ENCODE measurements at places on chromosomes 16 and 17.

- no peak for DNase-seq
Measured at GRCh38 chr17:40291281-40291664, 3.6 kb downstream of the CDC6 start.

GRCh38 chr16:4318451-4318910 is 2.6 kb downstream of the GLIS2 start:
- DNase-seq: no peak

- no peak for DNase-seq
Measured at GRCh38 chr16:84570739-84571403, 47.0 kb downstream of the COTL1 start.

GRCh38 chr17:4788159-4788806 is 481 bp upstream of the GLTPD2 start:
- DNase-seq: no peak

DNA sequence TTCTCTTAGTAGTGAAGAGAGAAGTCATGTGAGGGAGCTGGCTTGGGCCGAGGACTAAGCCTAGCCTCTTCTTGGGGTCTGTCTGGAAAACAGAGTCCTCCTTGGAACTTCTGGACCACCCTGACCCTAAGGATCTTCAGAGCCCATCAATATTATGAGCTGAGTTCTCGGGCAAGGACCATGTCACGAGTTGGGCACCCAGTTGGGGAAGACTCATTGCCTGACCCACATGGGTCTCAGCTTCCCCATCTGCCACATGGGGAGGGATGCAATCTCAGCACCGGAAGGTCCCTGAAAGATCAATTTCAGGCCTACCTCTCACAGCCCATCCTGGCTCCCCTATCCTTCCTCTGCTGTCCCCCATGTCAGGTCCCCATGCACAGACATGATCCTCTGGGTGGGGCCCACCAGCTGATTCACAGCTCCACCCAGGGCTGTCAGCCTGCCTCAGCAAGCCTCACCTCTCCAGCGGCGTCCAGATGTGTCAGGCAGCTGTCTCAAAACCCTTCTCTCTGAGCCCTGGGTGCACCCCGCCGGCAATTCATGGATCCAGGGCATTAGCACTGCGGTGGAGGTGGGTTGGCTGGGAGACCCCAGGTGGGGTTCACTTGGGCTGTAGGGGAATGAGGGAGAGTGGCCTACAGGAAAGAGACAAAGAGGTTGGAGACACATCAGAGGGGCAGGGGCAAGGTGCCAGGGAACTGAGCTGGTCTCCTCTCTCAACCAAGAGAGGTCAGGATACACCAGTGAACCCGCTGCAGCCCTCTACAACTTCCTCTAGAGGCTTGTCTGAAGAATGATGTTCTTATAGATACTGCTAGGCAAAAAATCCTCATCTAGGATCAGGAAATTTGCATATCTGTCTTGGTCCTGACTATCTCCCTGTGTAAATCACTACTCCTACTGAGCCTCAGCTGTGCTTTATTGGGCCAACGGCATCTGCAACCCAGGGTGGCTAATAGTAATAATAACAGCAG is 1.8 kb downstream of the NLRP1 start:
- no peak for DNase-seq

- DNase-seq: peak; percentile 68
Measured at GRCh38 chr16:22948603-22949368, 134.8 kb downstream of the HS3ST2 start.

DNA sequence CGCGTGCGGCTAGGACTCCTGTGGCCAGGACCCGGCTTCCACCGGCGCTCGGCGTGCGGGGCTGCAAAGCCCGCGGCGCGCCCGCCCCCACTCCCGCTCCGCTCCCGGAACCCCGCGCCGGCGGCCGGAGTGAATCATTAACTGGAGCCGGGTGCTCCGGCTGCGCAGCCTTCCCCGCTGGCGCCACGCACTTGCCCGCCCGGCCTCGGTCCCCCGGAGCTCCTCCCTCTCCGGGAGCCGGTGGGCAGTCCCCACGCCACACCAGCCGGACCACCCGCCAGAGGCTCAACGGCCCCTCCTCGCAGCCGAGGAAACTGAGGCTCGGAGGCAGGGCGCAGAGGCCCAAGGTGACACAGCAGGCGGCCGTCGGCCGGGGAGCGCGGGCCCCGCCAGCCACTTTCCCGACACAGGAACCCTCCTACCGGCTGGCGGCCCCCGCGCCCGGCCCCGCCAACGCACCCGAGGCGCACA is 580 bp downstream of the BCAR1 start:
- DNase-seq: no peak

DNA sequence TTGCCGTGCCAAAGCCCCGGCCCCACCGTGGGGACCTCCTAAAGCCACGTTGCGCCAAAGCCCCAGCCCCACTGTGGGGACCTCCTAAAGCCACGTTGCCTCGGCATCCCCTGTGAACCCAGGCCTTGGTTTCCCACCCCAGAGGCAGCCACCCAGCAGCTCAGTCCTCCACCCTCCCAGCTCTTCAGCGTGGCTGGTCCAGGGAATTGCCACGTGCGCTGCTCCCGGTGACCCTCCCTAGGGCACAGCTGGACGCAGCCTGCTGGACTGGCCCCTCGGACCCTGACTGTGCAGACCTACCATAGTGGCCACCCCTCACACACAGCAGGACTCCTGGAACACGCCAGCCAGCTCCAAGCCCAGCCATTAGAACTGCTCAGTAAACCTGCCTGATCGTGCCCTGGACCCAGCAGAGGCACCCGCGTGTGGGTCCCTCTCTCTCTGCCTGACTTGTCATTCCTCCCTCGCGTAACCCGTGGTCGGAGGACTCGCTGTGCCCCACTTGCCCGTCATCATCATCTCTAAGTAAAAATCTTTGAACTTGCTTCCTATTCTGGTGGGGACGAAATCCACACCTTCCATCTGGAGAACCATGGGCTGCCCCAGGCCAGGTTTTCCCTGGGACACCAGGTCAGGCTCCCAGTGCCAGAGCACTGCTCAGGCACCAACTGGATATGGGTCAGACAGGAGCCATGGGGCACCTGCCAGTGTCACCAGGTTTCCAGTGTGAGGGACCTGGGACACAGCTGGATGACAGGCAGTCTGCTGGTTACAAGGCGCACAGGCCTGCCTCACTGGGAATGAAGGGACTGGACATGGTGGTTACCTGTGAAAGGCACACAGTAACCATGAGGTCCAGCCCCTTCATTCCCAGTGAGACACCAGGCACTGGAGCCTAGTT is 5.6 kb downstream of the CIAO3 start:
- no peak for DNase-seq

DNA sequence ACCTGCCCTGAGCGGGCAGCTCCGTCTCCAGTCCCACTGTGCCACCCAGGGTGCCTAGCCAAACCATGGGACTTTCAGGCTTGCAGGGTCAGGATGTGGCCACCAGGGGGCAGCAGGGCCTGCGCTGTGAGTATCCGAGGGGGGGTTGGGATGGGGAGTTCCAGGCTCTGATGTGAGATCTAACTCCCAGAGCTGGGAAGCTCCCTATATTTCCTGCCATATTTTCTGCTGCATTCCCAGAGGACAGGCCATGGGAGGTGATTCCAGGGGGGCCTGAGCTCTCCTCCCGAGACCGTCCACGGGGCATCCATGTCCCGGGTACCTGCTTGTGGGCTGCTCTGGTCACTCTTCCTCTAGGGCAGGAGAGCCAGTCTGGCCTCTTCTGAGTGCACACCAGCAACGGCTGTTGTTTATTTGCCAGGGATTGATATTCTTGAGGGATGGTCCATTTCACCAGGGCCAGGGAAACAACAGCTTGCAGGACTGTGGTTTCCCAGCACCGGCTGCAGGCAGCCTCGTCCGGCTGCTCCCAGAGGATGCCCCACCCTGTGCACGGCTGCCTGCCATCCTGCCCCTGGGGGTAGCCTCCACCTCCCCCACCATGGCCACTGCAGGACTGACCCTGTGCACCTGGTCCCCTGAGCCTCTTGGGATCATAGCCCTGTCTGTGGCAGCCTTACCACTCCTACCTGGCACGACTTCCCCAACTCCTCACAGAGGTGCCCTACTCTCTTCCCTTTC is 1.2 kb downstream of the GPR142 start:
- peak; percentile 75 for DNase-seq

DNA sequence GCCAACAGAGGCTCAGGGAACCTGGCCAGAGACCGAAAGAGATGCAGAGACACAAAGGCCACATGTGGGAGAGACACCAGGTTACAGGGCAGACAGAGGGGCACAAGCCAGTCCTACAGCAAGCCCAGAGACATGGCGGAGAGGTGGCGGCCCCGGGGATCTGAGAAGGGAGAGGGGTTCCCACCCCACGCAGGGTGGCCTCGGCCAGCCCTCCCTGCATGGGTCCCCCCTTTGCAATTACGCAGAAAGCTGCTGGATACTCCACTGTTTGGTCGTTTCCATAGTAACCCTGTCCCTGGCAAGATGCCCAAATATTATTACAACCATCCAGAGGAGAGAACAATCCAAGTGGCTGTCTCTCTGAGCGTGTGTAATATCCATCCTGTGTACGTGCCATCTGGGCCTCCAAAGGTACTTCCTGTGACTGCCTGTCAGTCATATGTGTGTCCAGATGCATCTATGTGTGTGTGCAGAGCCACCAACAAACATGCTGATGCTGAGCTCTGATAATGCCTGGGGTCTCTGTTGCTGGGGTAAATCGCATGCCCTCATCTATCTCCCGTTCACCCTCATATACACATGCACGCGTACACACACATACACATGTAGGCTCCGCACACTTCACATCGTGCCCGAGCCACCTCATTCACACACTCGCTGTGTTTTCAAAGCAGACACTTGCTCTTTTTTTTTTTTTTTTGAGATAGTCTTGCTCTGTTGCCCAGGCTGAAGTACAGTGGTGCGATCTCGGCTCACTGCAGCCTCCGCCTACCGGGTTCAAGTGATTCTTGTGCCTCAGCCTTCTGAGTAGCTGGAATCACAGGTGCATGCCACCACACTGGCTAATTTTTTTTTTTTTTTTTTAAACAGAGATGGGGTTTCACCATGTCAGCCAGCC is 5.5 kb downstream of the PCGF2 start:
- no peak for DNase-seq

GRCh38 chr16:78984887-78985464 is 615.6 kb downstream of the MAF start:
- no peak for DNase-seq

DNA sequence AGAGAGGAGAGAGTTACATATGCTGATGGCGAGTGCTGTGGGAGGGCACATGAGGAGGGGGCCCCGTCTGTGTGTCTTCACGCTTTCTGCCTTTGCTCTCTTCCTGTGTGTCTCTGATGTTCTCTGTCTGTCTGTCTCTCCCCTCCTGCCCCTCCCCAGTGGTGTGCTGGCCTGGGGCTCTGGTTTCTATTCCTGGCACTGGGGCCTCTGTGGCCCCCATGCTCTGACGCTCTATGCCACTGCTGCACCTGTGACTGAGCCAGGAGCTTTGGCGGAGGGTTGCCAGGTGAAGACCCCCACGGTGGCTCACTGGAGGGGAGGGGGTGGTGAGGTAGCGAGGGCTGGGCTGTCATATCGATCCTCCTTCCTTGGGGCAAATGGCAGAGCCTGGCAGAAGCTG is 24.6 kb upstream of the BRD7 start:
- DNase-seq: no peak

DNA sequence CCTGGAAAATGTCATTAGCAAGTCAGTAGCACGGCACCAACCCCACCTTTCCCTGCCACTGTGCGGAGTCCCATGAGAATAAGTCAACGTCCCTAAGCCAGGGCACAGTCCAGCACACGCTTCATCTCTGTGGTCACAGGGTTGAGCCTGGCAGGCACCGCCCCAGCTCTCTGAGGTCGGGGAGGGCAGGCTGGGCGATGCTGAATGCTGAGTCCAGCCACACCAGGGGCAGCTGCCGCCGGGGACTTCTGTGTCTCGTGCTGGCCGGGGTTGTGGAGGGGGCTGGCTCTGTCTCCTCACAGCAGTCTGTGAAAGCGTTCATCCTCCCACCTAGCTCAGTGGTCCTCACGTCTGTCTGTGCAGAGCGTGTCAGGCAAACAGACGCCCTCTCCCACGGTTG is 53.2 kb downstream of the BANP start:
- no peak for DNase-seq

GRCh38 chr16:77238593-77238992 is 39.4 kb downstream of the SYCE1L start:
- no peak for DNase-seq

- no peak for DNase-seq
Measured at GRCh38 chr16:72841506-72841905, 206.4 kb downstream of the ZFHX3 start.

DNA sequence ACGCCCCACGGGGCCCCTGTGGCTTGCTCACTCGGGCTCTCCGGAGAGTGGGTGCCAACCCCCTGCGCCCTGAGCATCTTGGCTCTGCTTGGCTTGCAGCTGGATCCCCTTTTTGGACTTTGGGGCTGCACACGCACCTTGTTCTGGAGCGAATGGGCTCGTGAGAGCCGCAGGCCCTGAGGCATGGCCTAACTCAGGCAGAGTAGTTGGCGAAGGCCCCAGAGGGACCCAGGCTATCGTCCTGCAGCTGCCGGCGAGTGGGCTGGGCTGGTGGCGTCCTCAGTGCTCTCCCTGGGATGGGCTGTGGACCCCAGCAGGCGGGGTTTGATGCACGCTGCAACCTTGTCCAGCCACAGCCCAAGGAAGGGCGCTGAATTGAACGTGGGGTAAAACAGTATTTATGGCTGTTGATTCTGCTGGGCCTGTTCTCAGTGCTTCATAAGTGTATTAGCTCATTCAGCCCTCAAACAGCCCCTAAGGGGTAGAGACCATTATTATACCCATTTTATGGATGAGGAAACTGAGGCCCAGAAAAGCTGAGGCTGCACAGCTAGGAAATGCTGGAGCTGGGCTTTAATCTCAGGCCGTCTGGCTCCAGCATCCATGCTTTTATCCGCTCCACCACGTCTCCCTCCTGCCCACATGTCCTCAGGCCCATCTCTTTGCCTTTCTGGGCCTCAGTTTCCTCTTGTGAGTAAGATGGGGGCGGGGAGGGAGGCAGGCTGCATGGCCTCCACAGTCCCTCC is 171.2 kb upstream of the CIBAR2 start:
- no peak for DNase-seq

DNA sequence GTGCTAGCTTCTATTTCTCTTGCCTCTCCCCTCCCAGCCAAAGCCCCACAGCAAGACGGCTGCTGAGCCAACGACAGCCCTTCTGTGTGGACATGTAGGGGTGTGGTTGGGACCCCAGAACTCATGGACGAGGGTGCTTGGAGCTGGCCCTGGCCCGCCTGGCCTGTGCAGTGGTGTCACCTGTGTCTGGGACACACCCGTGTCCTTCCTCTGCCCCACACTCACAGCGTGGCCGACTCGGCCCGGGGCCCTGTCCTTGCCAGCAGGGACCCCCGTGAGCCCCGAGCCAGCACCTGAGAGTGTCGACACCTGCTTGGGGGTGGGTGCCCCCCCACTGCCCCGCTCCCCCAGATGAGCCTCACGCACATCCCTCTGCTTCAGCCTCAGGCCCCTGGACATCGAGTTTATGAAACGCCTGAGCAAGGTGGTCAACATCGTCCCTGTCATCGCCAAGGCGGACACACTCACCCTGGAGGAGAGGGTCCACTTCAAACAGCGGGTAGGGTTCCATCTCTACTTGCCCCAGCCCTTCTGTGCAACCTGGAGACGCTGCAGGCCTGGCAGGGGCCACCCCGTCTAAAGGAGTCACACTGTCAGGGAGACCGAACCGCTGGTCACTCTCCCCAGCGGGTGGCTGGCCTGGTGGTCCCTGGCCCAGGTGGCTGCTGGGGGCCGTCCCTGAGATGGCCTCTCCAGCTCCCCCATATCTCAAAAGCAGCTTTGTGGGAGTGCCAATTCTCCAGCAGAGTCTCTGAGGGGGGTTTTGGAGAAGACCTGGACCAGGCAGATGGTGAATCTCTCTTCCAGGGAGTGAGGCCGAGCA is 349.8 kb downstream of the SEC14L1 start:
- no peak for DNase-seq

All from stimulated activated CD4-positive, alpha-beta T cell treated with anti-CD3 and anti-CD28 coated beads, Interleukin-2, amount 100 ng/mL, for 48 hours (primary cell).